Cerebellar nuclear complex (tissue), 1 donor: ENCODE measurements at places on chromosomes 2 and 18.

- no peak for DNase-seq
Observed at GRCh38 chr18:79048245-79048632, 21.0 kb upstream of the ATP9B start.

DNA sequence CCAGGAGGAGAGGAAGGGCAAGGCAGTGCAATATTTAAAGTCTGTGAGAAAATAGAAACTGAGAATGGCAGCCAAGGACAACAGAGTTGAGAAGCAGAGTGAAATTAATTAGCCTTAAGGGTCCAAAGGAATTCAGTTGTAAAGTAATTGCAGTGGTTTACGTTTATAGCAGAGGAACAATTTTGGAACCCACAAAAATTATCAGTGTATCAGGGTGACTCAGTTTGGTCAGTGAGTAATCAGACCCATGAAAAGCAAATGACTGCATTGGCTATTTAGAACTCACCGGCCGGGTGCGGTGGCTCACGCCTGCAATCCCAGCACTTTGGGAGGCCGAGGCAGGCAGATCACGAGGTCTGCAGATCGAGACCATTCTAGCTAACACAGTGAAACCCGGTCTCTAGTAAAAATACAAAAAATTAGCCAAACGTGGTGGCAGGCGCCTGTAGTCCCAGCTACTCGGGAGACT is 245.8 kb upstream of the SLC39A10 start:
- no peak for DNase-seq

DNA sequence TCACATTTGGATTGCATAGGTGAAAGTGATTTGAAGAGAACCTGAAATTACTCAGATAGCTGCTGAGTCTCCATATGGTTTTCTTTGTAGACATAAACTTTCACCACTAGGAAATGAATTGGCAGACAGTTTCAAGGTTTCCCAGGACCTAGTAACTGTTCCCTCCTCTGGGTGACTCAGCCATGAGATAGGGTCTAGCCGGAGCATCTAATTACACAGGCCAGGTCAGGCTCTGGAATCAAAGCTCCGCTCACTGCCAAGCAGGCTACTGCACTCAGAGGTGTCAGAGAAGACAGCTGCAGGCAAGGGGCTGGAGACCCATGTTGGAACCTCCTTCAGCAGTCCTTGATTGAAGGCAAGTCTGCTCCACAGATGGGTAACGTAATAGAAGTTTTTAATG is 429.2 kb downstream of the TNS1 start:
- no peak for DNase-seq

DNA sequence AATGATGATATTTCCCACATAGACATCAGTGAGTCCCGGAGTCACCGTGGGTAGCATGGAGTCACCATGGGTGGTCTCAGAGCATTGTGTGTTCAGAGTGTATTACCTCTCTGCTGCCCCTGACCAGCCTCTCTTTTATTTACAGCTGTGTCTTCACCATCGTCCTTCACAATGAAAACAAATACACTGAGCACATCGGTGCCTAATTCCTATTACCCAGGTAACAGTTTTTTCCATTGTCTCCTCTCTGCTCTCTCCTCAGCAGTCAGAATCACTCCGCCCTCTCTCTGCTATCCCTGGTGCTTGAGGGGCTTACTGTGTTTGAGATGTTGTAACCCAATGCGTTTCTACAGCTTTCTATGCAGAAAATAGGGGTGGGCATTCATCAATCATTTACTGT is 361.5 kb upstream of the RAB12 start:
- DNase-seq: no peak

DNA sequence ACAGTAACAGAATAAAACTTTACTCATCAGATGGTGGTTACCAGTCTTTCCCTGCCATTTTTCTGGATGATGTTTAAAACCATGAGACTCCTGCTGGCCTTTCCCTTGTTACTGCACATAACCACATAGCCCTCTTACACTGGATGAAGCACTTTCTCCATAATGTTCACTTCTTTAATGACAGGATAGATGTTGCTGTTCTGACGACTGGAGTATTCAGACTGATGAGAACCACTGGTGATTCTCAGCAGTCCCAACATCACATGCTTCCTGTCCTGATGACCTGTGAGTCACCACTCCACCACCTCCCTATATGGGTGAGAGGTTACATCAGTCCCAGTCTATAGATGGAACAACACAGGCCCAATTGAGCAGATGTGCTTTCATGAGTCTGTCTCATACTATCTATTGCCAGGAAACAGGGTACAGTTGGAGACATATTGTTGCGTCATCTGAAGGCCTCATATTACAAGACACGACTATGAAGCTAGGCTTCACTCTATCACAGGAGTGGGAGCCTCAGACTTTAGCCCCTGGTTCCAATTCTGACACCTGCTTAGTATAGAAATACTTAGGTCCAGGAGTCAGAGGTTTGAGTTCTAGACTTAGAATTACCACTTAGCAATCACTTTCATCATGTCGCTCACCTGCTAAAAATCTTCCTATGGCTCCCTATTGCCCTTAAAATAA is 145.7 kb upstream of the KLF7 start:
- no peak for DNase-seq

DNA sequence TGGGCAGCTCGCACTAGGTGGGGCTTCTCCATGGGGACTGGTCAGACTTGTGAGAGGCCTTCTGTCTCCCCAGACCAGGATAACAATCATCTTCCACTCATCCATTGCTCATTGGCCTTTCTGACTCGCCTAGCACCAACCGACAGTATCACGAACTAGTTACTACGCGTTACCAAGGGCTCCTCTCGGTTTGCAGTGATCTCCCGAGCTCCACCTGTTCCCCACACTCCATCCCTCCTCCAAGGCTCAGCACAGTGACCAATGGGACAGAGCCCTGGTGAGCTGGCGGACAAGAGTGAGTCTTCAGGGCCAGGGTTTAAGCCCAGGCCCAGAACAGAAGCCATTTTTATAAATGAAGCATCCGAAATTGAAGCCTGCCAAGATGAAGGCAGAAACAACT is 42.8 kb upstream of the SMAD7 start:
- no peak for DNase-seq

DNA sequence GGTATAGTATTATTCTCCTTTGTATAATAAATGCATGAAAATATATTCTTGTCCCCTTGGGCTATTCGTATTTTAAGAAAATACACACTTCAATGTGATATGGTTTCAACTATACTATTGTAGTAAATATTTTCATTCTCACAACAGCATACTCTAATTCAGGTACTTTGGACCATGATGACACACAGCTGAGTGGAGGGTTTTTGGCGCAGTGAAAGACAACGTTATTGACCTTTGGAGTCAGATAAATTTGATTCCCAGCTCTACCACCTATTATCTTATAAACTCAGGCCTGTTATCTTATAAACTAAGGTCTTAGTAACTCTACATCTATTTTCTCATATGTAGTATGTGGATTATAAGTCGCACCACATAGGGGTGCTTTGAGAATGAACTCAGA is 895.9 kb upstream of the DDX18 start:
- DNase-seq: no peak

- DNase-seq: no peak
Observed at GRCh38 chr18:78782951-78783563, 196.6 kb upstream of the SALL3 start.

DNA sequence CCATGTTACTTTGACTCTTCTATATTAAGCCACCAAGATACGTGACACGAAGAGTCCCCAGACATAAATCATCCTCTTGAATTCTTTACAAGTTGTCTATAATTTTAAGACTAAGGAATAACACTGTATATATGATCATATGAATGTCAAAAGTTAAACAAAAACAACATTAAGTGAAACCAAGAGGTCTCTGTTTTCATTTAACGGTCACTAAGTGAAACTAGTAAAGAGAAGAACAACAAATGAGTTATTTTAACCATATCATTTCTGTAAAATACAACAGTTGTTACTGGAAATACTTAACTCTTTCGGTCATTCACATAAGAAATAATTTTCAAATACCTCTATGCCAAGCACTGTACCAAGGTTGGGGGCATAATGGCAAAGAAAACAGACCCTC is 45.7 kb upstream of the STK17B start:
- DNase-seq: no peak

- DNase-seq: no peak
Observed at GRCh38 chr18:73896685-73897084, 250.9 kb downstream of the FBXO15 start.

- no peak for DNase-seq
Observed at GRCh38 chr2:205763708-205764211, 81.5 kb downstream of the NRP2 start.

- DNase-seq: no peak
Observed at GRCh38 chr18:5972298-5972697, 77.0 kb upstream of the TMEM200C start.

DNA sequence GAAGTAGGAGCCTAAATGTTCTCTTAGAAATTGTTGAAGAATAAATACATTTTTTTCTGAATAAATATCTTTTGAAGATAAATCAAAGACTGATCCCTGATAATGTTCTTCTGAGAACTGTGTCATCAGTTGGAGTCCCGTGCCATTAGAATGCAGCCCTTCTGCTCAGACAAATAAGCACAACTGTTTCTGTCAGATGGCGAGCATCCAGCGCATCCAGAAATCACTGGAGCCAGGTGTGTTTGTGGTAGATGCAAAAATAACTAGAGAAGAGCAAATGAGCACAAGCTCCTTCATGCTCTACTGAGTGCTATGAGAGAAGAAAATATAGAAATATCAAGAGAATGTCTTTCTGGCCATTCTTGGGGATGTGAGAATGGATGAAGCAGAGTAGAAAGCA is 573.7 kb downstream of the THSD7B start:
- no peak for DNase-seq

DNA sequence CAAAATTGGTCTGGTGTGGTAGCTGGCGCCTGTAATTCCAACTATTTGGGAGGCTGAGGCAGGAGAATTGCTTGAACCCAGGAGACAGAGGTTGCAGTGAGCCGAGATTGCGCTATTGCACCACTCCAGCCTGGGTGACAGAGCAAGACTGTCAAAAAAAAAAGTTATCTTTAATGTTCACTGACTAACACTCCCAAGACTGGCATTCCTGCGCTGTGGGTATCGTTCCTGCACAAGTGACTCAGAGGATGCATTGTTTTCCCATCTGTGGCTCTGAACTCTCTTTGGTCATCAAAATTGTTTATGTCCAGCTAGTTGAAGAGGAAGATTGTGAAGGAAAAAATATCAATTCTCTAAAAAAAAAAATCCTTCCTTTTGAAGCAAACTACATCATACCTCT is 539.0 kb downstream of the SOX11 start:
- DNase-seq: no peak

DNA sequence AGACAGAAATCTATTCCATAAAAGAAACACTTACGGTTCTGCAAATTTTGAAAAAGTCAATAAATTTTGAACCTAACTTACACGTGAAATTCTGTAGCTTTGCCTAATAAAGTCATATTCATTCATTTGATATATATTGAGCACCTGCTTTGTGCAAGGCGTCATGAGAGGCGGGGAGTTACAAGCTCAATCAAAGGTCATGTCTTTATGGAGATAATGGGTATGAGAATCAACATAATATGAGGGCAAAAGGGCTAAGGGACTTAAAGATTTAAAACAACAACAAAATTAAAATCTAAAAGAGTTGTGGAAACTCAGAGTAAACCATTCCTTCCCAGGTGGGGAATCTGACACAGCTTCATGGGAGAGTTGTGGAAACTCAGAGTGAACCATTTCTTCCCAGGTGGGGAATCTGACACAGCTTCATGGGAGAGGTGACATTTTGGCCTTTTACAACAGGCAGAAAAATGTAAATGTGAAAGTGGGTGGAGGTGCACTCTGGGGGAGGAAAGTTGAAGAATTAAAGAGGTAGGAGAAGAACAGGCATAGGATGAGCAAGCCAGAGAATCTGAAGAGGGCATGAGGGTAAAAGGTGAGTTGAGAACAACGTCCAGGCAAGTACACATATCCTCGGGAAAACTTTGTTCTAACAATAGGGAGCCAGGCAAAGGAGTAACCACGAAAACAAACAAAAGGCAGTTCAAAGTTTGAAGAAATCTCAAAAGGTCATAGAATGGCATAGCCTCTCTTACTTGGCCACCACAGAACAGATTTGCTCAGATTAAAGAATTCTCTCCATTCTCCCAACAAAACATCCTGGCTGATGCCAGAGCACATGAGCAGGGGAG is 49.5 kb upstream of the CD226 start:
- DNase-seq: no peak

- DNase-seq: no peak
Observed at GRCh38 chr18:34858188-34858587, 148.1 kb downstream of the DTNA start.

- DNase-seq: no peak
Observed at GRCh38 chr2:46299365-46300263, 2.4 kb downstream of the EPAS1 start.

DNA sequence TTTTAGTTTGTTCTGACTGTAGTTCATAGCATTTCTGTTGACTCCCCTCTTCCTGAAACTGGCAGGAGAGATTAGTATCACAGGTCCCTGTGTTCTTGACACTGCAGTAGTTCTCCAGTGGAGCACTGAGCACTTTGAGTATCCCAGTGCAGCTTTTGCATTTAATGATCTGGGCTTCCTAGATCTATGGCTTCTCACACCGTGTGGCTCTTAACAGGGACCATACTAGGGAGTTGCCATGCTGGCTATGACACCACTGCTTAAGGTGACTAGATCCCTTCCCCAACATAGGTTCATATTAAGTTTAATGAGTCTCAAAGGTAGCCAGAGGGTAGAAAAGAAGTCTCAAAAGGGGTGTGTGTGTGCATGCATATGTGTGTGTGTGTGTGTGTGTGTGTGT is 6.2 kb upstream of the MSTN start:
- no peak for DNase-seq

DNA sequence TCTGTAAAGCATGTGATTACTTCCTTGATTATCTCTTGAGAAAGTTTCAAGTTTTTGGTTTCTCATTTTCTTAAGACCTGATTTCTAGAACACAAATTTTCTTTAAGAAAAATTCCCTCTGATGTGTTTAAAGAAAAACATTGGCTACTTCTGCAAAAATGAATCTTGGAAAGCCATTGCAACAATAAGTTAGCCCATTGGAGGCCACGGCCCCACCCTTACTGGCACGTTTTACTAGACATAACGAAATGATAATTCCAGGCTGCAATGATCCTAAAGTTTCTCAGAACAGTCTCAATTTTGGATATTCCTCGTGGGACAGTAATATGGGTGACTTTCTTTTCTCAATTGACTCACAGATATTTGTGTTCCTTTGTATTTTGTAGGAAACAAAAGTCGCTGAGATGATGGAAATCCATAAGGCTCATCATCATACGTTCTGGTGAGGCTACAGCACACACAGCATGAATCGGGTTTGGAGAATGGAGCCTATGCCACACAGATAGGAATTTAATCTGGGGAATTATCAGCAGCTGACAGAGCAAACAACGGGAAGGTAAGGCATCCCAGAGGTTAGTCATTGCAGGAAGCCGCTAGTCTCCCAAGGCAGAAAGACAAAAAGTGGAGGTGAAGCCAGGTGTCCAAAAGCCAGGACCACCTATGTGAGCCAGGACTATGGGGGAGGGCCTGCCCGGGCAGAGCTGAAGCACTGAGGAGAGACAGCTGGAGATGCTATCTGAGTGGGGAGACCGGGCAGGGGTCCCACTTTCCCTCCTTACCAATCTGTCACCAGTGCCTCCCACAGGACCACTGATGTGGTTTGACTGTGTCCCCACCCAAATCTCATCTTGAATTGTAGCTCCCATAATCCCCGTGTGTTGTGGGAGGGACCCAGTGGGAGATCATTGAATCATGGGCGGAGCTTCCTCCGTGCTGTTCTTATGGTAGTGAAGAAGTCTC is 35.9 kb downstream of the SOWAHC start:
- no peak for DNase-seq

- no peak for DNase-seq
Observed at GRCh38 chr18:23099621-23100020, 35.7 kb upstream of the CABLES1 start.

- no peak for DNase-seq
Observed at GRCh38 chr2:159010963-159011362, 42.5 kb downstream of the TANC1 start.

GRCh38 chr2:189574793-189575475 is 5.7 kb downstream of the SLC40A1 start:
- DNase-seq: no peak
